ENCODE measurements at places on chromosomes 12 and 14. TPM values are rescaled to one million over a fixed set of nuclear protein-coding genes. Genes with fewer than 3 reads are reported as not detected.

GRCh38 chr14:72946491-72946890 lies 20.2 kb downstream of the DCAF4 start:
- no peaks in the 10 kb centered on the region for H3K27me3 ChIP-seq
- DNase-seq = no peak
- H3K4me1 ChIP-seq = no peaks in the 10 kb centered on the region
- no peak overlapping the region for H3K4me3 ChIP-seq
- H3K27ac ChIP-seq = no peak overlapping the region
- peaks cover 31% of the 10 kb centered on the region for H3K36me3 ChIP-seq

GRCh38 chr12:84117190-84117589 lies 795.4 kb downstream of the SLC6A15 start:
- H3K27ac ChIP-seq = no peak overlapping the region
- no peaks in the 10 kb centered on the region for H3K36me3 ChIP-seq
- no peaks in the 10 kb centered on the region for H3K4me1 ChIP-seq
- H3K4me3 ChIP-seq = no peak overlapping the region
- no peaks in the 10 kb centered on the region for H3K27me3 ChIP-seq

DNA sequence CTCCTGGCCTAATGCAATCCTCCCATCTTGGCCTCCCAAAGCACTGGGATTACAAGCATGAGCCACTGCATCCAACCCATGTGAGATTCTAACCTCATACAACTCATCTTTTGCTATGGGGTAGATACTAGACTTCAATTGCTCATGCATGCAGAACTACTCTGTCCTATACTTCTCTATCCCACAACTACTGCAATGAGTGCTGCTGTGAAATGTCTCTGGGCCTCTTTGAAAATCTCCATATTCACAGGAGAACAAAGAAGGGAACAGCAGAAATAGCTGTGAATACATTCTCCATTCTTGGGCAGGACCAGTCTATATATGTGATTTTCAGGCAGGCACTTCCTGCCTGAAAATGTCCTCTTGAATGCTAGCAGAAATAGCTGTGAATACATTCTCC lies 220.7 kb upstream of the GRIP1 start:
- H3K4me1 ChIP-seq = no peaks in the 10 kb centered on the region
- no peak overlapping the region for H3K4me3 ChIP-seq
- H3K36me3 ChIP-seq = no peaks in the 10 kb centered on the region
- no peaks in the 10 kb centered on the region for H3K27me3 ChIP-seq
- no peak for DNase-seq
- no peak overlapping the region for H3K27ac ChIP-seq

DNA sequence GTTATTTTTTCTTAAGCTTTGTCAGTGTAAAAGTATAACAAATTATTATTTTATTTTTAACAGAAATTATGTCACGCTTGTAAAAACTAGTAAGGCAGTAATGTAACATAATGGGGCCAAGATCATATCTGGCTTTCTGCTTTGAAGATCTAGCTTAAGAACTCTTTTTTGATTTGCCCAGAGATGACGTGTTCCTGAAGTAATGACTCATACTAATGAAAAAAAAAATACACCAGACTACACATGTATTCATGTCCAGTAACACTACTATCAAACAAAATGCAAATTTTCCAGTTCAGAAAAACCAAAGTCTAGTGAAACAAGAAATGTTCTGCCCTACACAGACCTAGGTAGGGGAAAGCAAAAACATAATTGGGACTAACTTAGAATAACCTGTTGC lies 432.2 kb upstream of the ATXN7L3B start:
- no peak for DNase-seq
- no peak overlapping the region for H3K4me3 ChIP-seq
- no peak overlapping the region for H3K27ac ChIP-seq
- no peaks in the 10 kb centered on the region for H3K36me3 ChIP-seq

Gene CCDC177
- not detected for total RNA-seq

Gene PRPH
- total RNA-seq = 0.44 TPM

Gene ABHD12B
- total RNA-seq = 0.16 TPM

Gene MON2
- total RNA-seq = 33.7 TPM
